Activated T-cell treated with anti-CD3 and anti-CD28 coated beads, Interleukin-2, amount 50 U/mL, for 72 hours (primary cell): ENCODE measurements at places on chromosomes 12 and 14. TPM values are rescaled to one million over a fixed set of nuclear protein-coding genes. Genes with fewer than 3 reads are reported as not detected.
A peak's percentile ranks its signal among the peaks of the same experiment; 100 is the strongest.

POTEG gene
- not detected for total RNA-seq

GRCh38 chr12:77492536-77492935, 338.2 kb upstream of the NAV3 start:
- no peaks in the 10 kb centered on the region for H3K4me1 ChIP-seq
- H3K27me3 ChIP-seq: no peaks in the 10 kb centered on the region
- H3K36me3 ChIP-seq: no peaks in the 10 kb centered on the region
- H3K4me3 ChIP-seq: no peak overlapping the region

DNA sequence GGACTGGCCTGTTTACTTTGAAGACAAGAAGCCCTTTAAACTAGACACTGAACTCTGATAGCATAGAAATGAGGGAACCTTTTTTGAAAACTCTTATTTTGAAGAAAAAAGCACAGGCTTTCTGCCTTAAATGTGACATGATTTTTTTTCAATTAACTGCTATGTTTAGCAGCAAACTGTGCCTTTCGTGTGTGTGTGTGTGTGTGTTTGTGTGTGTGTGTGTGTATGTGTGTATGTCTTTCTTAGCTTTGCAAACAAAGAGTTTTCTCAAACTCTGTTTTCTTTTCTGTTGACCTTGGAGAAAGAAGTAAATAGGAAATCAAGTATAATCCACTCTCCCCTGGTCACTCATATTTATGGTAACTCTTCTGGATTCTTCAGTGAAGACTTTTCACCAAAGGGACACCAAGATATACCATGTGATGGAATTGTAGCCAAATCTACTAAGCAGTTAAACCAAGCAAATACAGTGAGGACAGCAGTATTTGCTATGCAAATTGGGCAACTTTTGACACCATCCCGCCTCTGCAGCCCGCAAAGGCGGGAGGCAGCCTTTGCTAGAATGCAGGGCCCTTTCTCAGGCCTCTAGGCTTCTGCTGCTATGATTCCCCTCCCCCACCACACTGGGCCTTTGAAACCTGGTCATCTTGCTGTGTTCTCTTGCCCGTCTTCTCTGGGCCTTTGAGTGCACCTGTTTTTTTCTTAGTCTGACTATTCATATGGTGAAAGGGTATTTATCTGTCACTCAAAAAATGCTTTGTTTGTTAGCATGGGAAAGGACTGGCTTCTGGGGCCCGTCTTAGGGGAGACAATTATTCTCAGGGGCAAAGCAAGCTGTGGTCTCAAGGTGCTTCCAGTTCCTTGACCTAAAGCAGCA, 107.9 kb downstream of the MYRFL start:
- H3K27me3 ChIP-seq: peaks cover 15% of the 10 kb centered on the region
- no peak overlapping the region for H3K4me3 ChIP-seq
- H3K36me3 ChIP-seq: no peaks in the 10 kb centered on the region

GRCh38 chr14:56378475-56378877, 201.1 kb upstream of the TMEM260 start:
- no peak for DNase-seq
- no peaks in the 10 kb centered on the region for H3K4me1 ChIP-seq
- H3K27ac ChIP-seq: no peak overlapping the region

NOVA1 gene
- 0.44 TPM for total RNA-seq

GRCh38 chr12:64895526-64895925, 71.1 kb downstream of the TBC1D30 start:
- no peaks in the 10 kb centered on the region for H3K4me1 ChIP-seq
- H3K36me3 ChIP-seq: no peaks in the 10 kb centered on the region
- no peak overlapping the region for H3K4me3 ChIP-seq
- peaks cover 13% of the 10 kb centered on the region for H3K27me3 ChIP-seq
- no peak overlapping the region for H3K27ac ChIP-seq

IFT43 gene
- 10.4 TPM for total RNA-seq

DNA sequence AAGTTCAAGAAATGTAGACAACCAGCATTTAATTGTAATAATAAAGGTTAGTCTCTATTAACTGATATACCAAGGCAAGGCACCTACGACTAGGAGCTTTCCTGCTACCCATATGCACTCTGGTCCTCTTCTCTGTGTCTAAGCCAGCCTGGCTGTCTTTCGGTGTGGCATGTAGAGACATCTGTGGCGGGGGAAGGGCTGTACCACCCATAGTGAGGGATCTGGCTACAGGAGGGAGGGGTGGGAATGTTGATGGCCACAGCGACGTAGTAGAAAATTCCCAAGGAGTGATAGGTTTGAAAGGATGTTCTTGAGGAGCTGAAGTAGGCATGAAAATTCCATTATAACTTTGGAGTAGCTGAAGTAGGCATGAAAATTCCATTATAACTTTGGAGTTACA, 344.2 kb downstream of the ATP23 start:
- no peak overlapping the region for H3K27ac ChIP-seq
- no peaks in the 10 kb centered on the region for H3K36me3 ChIP-seq
- peaks cover 6% of the 10 kb centered on the region for H3K27me3 ChIP-seq
- no peak for DNase-seq
- H3K4me3 ChIP-seq: no peak overlapping the region

- H3K27ac ChIP-seq: no peak overlapping the region
- peaks cover 6% of the 10 kb centered on the region for H3K4me1 ChIP-seq
- H3K36me3 ChIP-seq: no peaks in the 10 kb centered on the region
- H3K27me3 ChIP-seq: peaks cover 12% of the 10 kb centered on the region
Observed at GRCh38 chr14:64811676-64812075, 68.0 kb downstream of the SPTB start.

GRCh38 chr14:58469309-58469708, 41.8 kb downstream of the KIAA0586 start:
- H3K27ac ChIP-seq: no peak overlapping the region
- no peak overlapping the region for H3K4me3 ChIP-seq

ITPR2 gene
- total RNA-seq: 55.5 TPM

DNA sequence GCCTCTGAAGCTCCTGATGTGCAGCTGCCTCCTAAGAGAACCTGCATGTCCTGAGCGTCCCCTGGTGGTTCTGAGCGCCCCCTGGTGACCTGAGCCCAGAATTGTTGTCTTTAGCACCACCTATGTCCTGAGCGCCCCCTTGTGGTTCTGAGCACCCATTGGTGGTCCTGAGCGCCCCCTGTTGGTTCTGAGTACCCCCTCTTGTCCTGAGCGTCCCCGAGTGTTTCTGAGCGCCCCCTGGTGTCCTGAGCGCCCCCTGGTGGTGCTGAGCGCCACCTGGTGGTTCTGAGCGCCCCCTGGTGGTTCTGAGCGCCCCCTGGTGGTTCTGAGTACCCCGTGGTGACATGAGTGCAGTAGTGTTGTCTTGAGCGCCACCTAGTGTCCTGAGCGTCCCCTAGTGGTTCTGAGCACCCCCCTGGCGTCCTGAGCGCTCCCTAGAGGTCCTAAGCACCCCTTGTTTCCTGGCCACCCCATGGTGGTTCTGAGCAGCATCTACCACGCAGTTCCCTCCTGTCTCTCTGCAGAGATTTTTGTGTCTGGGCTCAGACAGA, 782.5 kb downstream of the TMEM121 start:
- no peak overlapping the region for H3K4me3 ChIP-seq
- peaks cover 16% of the 10 kb centered on the region for H3K27me3 ChIP-seq
- no peak overlapping the region for H3K27ac ChIP-seq
- no peaks in the 10 kb centered on the region for H3K4me1 ChIP-seq
- H3K36me3 ChIP-seq: no peaks in the 10 kb centered on the region

SERPINA6 gene
- total RNA-seq: not detected

DNA sequence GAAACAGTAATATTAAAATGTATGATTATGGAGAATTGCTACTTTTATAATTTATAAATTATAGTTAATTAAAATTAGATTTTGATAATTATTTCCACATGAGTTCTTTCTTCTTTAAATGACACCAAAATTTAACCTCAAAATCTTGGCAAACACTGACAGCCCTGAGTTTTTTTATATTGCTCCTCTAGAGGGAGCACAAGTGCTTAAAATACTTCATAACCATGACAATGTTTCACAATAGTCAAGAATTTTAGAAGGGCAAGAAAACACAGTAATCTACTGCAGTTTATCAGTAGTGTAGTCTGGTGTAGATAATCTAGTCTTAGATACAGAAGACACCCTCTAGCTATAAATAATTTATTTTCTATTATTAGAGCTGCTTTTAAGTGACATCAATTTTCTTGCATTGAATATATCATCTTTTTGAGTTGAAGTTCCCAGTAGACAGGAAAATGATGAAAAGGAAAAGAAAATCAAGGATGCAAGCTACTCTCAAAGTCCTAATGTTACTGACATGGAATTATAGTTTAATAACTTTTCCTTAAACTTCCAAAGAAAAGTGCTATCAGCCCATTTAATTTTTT, 14.3 kb upstream of the PTGER2 start:
- no peak overlapping the region for H3K4me3 ChIP-seq
- no peak overlapping the region for H3K27ac ChIP-seq
- H3K27me3 ChIP-seq: no peaks in the 10 kb centered on the region

TSPAN9 gene
- 1.2 TPM for total RNA-seq

YLPM1 gene
- total RNA-seq: 67.1 TPM

RHEBL1 gene
- 28.3 TPM for total RNA-seq

DNA sequence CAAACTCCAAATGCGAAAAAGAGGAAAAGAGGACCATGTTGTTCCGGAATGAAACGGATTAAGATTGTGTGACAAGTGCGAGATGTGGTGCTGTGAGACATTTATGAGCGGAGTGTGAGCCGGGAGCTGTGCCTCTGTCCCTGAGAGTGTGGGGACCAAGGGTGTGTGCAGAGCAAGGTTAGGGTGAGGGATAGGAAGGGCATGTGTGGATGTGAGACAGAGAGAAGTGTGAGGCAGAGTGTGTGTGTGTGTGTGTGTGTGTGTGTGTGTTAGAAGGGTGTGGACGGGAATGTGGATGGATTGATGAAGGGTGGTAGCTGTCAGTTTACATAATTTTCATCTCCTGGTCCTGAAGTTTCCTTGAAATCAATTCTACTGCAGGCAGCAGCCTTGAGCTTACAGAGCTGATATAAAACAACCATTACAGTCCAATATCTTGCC, 4.3 kb upstream of the OTX2 start:
- H3K36me3 ChIP-seq: peaks cover 7% of the 10 kb centered on the region
- no peak overlapping the region for H3K4me3 ChIP-seq
- no peak for DNase-seq
- peaks cover 22% of the 10 kb centered on the region for H3K4me1 ChIP-seq
- H3K27me3 ChIP-seq: peaks cover 76% of the 10 kb centered on the region

DNA sequence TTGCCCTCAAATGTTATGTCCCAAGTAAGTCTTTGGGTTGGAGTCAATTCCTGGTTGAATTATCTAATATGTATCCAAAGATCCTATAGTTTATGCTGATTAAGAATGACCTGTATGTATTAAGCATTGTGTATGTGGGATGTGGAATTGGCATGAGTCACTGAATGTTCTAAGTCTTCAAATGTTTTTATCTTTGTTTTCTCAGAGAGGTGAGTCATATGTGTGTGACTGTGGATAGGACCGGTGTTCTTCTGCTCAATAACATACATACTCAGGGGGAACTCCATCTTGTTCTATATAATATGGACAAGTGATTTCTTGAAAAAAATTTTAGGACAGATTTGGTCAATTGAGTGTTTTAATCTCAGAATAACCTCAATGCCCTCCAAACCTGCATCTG, 57.9 kb downstream of the NAV3 start:
- no peaks in the 10 kb centered on the region for H3K4me1 ChIP-seq
- no peak overlapping the region for H3K27ac ChIP-seq
- no peaks in the 10 kb centered on the region for H3K27me3 ChIP-seq

- no peaks in the 10 kb centered on the region for H3K4me1 ChIP-seq
- H3K27me3 ChIP-seq: no peaks in the 10 kb centered on the region
- no peak overlapping the region for H3K4me3 ChIP-seq
Observed at GRCh38 chr14:35883677-35884293, 57.6 kb downstream of the BRMS1L start.

DNA sequence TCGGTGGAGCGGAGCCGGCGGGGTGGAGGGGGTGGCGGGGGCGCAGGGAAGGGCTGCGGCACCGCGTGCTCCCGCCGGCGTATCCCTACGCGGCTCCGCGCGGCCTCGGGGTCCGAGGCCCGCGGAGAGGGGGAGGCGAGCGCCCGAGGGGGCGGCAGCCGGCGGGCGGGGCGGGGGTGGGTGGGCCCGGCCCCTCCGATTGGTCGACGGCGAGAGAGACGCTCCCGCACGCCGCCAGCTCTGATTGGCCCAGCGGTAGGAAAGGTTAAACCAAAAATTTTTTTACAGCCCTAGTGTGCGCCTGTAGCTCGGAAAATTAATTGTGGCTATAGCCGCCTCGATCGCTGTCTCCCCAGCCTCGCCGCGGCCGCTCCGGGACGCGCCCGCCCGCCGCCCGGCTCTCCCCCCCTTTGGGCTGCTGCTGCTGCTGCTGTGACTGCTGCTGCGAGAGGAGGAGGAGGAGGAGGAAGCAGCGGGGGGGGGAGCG, at the start of gene FOXG1:
Gene FOXG1, plus strand, starts transcription at position 319 of the 487 bp plus-strand sequence. CDS start 493 bp downstream, outside the sequence.
- H3K27me3 ChIP-seq: peaks cover 65% of the 10 kb centered on the region
- H3K4me3 ChIP-seq: peak within 1 kb of the TSS; percentile 71
- DNase-seq: no peak
- H3K36me3 ChIP-seq: peaks cover 14% of the 10 kb centered on the region

GRCh38 chr12:69428351-69429073, 41.7 kb upstream of the FRS2 start:
- no peaks in the 10 kb centered on the region for H3K4me1 ChIP-seq
- no peaks in the 10 kb centered on the region for H3K27me3 ChIP-seq
- H3K27ac ChIP-seq: no peak overlapping the region
- no peak overlapping the region for H3K4me3 ChIP-seq
- no peaks in the 10 kb centered on the region for H3K36me3 ChIP-seq

DNA sequence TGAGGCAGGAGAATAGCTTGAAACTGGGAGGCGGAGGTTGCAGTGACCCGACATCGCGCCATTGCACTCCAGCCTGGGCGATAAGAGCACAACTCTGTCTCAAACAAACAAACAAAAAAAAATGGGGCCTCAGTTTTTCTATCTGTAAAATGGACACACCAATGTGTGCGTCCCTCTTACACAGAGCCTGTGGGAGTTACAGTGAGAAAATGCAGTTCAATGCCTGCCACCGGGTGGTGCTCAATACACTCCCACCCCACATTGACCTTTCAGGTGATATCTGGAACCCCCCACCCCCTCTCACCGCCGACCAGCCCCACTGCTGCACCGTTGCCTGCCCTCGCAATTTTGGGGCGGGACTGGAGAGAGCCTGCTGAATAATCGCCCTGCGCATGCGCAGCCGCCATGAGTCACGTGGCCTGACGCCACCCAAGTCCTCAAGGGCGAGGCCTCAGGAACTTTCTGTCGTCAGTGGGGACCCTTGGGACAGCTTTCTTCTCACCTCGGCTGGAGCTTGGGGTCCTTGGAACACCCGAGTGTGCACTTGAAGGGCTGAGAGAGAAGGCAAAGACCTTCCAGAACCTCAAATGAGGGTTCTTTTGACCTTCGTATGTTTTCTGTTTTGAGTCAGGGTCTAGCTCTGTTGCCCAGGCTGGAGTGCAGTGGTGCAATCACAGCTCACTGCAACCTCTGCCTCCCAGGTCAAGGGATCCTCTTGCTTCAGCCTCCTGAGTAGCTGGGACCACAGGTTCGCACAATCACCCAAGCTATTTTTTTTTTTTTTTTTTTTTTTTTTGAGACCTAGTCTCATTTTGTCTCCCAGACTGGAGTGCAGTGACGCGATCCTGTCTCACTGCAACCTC, 14.6 kb upstream of the CABP1 start:
- no peaks in the 10 kb centered on the region for H3K4me1 ChIP-seq
- H3K4me3 ChIP-seq: no peak overlapping the region
- DNase-seq: peak; percentile 39
- H3K27me3 ChIP-seq: peaks cover 1% of the 10 kb centered on the region

CBLN3 gene
- total RNA-seq: 30.7 TPM
